ENCODE measurements at places on chromosomes 5 and 9.

- no peak for DNase-seq
Measured at GRCh38 chr5:92378966-92379611, 996.0 kb upstream of the ARRDC3 start.

DNA sequence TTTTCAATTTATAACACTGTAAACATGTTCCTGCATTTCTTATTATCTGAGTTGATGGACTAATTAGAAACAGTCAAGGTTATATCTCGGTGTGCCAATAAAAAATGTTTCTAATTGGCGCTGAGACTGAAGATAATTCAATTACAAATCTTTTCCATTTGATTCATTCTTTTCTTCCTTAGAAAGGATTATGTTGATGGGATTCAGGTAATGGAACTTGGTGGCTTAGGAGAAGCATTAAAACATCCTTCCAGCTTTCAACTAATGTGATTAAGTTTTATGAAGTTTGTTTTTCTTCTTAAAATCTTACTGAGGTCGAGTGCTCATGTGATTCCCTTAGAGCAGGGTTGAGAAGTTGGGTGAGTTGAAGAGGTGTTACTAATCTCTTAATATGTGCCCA lies 1015.3 kb downstream of the NR2F1-AS1 start:
- DNase-seq: no peak

GRCh38 chr5:150457121-150457520 lies 7.6 kb upstream of the RPS14 start:
- no peak for DNase-seq

DNA sequence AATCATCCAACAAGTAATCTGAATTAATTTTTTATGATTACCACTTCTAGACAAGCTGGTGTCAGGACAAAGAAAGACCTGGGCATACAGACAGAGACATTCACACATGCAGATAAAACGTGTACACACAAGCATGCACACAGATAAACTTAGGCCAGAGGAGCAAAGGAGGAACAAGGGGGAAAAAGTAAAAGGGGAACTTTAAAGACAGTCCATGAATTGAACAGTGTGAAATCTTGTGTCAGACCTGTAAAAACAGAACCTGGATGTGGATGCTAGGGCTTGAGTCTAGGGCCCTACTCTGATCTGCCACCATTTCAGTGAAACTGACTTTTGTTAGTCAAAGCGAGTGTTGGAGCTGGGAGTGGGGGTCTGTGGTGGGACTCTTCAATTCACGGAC lies 11.2 kb upstream of the ZSWIM6 start:
- no peak for DNase-seq

DNA sequence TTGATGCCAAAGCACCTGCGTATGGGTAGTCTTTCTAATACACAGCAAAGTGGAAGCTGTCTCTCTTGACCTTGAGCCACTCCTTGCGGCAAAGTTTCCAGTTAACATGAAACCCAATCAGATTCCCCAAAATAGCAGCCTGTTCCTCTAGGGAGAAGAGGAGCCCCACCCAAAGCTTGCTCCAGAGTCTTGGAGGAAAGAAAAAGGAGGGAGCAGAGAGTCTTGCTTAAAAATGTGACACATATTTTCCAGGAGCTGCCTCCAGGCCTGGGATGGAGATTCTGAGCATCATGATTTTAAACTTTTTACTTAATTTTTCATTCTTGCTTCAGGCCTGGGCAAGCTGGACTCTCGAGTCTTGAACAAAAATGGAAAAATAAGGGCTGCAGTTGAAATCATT lies 223.5 kb upstream of the TNC start:
- no peak for DNase-seq

DNA sequence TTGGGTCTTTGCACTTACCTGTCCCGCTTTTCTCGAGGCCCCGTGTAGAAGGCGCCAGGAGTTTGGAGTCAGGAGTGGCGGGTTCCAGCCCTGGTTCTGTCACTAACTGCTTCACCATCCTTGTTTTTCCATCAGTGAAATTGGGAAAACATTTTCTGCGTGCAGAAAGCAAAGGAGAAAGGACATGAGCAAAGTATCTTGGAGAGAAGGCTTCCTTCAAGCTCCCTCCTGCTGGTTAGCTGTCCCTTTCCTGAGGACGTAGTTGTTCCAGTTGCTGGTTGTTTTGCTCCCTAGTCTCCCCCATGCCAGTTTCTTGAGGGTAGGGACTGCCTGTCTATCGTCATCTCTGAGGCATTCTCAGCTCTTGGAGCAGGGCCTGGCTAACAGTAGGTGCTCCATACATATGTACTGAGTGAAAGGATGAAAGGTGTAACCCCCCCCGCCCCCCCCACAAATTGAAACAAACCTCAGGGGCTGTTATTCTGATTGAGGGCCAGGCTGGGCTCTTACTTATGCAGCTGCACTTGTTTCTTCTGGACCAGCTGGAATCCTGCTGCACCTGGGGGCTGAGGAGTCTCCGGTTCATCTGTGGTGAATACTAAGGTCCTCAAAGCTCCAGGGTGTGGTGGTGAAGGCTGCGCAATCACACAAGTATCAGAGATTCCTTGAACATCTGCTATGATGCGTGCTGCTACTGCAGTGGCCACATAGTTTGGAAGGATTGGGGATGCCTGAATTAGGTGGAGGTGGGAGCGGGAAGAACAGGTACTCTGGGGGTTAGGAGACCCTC lies 1.0 kb downstream of the SMIM3 start:
- DNase-seq: no peak

GRCh38 chr5:14149672-14150274 lies 6.6 kb downstream of the TRIO start:
- DNase-seq: no peak

- DNase-seq: no peak
Measured at GRCh38 chr5:150022158-150022531, 21.6 kb downstream of the HMGXB3 start.

DNA sequence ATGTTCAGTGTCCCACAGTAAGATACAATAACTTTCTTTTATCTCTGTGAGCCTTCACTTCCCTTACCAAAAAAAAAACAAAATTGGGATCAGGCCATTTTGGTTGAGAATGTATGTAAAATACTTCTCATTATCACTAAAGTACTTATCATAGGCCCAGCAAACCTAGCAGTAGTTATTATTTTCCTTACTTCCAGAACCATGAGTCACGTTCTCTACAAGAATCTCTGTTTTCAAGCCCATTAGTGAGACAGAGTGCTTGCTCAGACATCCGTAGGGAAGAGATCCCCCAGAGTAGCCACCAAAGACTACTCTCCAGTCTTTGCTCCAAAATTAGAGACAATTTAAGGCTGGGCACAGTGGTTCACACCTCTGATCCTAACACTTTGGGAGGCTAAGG lies 103.9 kb upstream of the NR5A1 start:
- no peak for DNase-seq

DNA sequence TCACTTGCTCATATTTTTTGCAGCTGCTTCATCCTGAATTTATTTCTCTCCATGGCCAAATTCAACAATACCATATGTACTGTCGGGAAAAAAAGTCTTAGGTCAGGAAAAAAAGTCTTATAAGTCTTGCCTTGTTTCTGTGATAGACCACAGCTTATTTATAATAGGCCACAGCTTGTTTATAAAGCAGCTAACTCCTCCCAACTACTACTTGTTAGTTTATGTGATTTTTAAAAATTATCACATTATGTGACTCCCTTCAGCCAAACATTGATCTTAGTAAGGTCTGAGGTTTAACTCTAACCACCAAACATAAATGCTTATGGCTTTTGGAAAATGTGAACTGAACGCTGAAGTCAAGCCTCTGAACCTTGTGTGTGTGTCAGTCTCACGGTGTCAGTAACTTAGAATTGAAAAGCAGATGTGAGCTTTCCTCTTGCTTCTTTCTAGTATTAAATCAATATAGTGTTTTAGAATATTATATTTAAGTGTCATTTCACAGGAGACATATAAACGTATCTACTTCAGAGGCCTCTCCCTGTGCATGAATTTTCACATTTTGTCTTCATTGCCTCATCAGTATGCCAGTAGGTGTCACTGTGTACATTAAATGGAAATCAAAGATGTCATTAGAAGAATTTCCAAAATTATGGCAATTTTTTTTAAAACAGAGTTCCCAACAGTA lies 51.3 kb downstream of the SNX24 start:
- DNase-seq: no peak

DNA sequence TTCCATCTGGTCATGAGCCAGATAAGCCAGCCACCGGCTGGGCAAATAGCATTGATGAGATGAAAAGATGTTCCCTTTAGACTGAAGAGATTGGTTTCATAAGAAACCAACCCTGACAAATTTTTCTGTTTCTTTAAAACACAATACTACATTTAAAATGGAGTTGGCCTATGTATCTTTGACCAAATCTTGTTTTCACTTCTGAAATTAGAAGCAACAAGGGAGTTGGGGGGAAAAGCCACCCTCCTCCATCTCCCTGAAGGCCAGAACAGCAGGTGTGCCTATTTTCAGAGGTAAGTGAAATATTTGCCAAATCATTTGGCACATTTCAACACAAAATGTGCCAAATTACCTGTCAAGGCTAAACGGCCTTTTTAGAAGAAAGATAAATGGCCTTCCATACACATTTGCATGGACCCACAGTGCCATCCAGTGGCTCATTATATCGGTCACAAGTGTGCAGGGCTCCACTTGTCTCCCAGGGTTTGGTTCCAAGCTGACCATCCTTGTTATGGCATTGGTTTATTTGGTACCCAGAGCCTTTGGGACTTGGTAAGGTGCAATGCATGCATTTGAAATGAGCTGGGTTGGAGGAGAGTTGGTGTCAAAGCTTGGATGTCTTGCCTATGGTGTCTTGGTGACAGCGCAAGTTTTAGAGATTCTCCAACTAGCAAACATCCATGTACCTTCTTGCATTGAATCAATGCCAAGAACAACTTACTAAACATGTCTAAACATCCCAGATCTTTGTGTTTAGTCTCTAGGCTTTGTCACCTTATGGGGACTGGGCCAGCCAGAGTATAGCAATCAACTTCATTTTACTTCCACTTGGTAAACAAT lies 372.0 kb upstream of the KIF2A start:
- no peak for DNase-seq

- DNase-seq: no peak
Measured at GRCh38 chr9:130991778-130992681, 16.9 kb upstream of the LAMC3 start.

GRCh38 chr9:96719521-96719920 lies 58.4 kb downstream of the ZNF510 start:
- DNase-seq: no peak

DNA sequence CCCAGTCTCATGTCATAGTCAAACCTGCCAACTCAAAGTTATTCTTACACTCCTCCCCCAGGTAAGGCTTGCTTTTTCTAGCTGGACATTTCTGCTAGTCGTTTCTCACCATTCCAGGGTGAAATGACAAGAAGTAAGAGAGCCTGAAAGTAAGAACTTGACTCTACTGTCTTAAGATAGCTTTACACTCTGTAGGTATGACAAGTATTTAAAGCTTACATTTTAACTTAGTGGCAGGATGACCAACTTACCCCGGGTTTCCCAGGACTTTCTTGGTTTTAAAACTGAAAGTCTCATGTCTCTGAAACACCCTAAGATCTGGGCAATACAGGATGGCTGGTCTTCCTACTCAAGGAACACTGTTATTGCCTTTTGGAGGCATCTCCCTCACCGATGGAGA lies 67.5 kb upstream of the PIK3R1 start:
- DNase-seq: no peak

DNA sequence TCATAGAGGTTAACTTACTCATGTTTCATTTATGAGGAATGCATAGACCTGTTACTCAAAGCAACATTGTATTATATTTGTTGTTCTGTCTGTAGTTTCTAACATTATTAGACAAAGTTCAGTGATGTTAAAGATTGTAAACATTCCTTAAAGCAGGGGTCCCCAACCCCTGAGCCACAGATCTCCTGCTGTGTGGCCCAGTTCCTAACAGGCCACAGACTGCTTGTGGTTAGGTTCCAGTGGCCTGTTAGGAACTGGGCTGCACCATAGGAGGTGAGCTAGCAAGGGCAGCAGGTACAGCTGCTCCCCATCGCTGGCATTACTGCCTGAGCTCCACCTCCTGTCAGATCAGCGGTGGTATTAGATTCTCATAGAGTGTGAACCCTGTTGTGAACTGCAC lies 181.1 kb downstream of the KDM4C start:
- DNase-seq: no peak

DNA sequence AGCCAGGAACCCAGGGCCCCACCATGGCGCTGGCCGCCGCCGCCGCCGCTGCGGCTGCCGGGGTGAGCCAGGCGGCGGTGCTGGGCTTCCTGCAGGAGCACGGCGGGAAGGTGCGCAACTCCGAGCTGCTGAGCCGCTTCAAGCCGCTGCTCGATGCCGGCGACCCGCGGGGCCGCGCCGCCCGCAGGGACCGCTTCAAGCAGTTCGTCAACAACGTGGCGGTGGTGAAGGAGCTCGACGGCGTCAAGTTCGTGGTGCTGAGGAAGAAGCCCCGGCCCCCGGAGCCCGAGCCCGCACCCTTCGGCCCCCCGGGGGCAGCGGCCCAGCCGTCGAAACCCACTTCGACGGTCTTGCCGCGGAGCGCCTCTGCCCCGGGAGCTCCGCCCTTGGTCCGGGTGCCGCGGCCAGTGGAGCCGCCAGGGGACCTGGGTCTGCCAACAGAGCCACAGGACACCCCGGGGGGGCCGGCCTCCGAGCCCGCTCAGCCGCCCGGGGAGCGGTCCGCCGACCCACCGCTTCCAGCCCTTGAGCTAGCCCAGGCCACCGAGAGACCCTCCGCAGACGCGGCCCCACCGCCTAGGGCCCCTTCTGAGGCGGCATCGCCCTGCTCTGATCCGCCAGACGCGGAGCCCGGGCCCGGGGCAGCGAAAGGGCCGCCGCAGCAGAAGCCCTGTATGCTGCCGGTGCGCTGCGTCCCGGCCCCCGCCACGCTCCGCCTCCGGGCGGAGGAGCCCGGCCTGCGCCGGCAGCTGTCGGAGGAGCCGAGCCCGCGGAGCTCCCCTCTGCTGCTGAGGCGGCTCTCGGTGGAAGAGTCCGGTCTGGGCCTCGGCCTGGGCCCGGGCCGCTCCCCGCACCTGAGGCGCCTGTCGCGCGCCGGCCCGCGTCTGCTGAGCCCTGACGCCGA lies 749 bp downstream of the SOWAHA start:
- DNase-seq: peak; percentile 20

GRCh38 chr5:139140591-139141071 lies 57.5 kb downstream of the SIL1 start:
- no peak for DNase-seq

DNA sequence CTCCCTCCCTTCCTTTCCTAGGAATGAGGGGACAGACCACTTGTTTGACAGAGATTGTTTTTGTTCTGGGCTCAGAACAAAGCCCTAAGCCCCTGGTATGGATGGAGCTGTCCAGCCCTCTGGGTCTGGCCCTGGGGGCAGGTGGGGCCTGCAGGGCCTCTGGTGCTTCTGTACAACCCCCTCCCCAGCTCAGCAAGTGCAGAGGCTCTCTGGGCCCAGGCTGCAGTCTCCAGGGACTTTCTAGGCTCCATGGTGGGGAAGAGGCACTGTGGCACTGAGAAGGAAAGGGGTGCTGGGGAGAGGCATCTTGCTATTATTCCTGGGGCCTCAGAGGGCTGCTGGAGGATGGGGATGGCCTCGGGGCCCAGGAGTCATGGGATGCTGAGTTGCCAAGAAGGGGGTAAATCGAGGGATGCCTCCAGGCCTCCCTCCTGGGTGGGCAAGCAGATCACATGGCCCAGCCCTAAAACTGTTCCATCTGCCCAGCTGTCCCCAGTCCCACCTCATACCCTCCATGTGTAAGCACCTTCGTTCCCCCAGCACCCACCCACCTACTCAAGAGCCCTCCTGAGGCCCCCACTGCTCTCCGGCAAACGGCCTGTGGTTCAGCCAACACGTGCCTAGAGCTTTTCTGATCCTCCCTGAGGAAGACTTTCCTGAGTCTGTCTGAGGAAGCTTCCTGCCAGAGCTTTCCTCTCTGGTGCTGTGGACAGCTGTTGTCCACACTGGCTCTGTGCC lies 225.7 kb downstream of the CACNA1B start:
- DNase-seq: no peak

Measured in activated T-cell treated with anti-CD3 and anti-CD28 coated beads, Interleukin-2, amount 50 U/mL, for 4 hours (primary cell).